ENCODE measurements at places on chromosomes 5 and 9. TPM values are rescaled to one million over a fixed set of nuclear protein-coding genes. Genes with fewer than 3 reads are reported as not detected.

The BHMT gene
- not detected for total RNA-seq

The COQ4 gene
- 25.9 TPM for total RNA-seq

The OLFML2A gene
- total RNA-seq: 46.4 TPM

The C5orf46 gene
- 13.0 TPM for total RNA-seq

The CAVIN4 gene
- total RNA-seq: 102 TPM

The SLC34A1 gene
- total RNA-seq: not detected

The FOXD4L3 gene
- total RNA-seq: not detected

The TMEM215 gene
- not detected for total RNA-seq

The PRRX2 gene
- 4.4 TPM for total RNA-seq

The PAM gene
- total RNA-seq: 1,080 TPM

The IL13 gene
- not detected for total RNA-seq

The PHPT1 gene
- total RNA-seq: 296 TPM

The SOX30 gene
- total RNA-seq: 0.13 TPM

The SPEF2 gene
- total RNA-seq: 2.2 TPM

The PCDHGB3 gene
- total RNA-seq: 14.2 TPM

The SLC46A2 gene
- 0.16 TPM for total RNA-seq

The GARIN3 gene
- total RNA-seq: not detected

The LCN9 gene
- total RNA-seq: not detected

The PCDHB16 gene
- 2.2 TPM for total RNA-seq

All from cardiac septum (tissue), 1 donor.